NCI-H1436 (cell line): ENCODE measurements at places on chromosomes 1 and 21.

DNA sequence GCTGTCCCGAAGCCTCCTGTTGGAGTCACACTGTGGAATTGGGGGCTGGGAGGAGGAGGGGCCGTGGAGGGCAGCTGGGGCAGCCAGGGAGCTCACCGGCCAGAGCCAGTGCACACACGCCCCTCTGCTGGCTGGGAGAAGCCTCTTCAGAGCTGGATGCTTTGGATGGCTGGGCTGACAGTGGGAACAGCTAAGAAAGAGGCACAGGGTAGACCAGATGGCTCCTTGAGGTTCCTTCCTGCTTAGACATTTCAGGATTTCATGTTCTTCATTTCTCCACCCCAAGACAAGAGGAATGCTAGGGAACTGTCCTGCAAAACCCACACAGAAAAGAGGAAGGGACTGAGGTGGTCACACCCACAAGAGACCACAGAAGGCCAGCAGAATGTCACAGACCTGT is 254.8 kb upstream of the VAMP3 start:
- DNase-seq, result no peak

DNA sequence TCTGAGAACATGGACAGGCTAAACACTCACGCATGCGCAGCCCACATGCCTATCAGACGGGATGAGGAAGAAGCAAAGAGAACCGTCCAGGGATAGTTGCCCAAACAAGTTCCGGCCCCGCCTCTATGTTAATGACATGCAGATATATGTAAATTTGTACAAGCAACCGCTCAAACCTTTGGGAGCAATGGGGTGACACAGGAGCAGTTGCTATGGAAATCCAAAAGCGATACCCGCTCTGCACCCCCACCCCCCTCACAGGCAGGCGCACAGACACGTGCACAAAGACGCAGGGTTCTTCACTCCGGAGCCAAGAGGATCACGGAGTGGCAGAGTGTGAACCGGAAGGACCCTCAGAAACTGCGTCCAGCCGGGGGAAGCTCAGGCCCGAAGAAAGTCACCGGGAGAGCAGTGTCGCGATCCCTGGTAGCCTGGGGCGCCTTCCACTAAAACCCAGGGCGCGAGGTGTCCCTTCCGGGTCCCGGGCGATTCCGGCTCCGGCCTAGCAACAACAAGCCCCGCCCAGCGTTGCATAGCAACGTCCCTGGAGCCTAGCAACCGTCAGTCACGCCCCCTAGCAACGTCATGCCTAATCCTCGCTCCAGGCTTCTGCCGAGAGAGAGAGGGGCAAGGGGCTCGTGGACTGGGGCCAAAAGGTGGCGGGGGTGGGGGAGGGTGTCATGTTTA is 24.1 kb upstream of the ADGRB2 start:
- peak; percentile 77 for DNase-seq

DNA sequence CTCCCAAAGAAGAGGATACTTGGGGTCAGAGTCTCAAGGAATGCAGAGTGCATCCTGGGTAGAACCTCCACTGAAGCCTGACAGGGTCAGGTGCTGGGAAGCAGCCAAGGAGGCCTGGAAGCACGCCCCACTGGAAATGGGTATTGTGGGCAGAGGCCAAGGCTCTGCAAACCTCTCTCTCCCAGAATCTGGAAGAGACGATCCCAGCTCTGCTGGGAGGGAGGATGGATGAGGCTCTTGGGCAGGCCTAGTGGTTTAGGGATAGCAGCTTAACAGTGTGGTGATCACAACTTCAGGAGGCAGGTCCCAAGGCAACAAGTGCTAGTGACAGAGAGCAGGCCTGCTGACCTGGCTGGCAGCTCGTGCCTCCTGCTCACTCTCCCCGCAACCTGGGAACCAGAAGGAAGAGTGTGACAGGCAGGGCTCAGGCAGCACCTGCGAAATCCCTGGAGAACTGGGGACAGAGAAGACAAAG is 641.0 kb downstream of the PLPP3 start:
- peak; percentile 5 for DNase-seq

DNA sequence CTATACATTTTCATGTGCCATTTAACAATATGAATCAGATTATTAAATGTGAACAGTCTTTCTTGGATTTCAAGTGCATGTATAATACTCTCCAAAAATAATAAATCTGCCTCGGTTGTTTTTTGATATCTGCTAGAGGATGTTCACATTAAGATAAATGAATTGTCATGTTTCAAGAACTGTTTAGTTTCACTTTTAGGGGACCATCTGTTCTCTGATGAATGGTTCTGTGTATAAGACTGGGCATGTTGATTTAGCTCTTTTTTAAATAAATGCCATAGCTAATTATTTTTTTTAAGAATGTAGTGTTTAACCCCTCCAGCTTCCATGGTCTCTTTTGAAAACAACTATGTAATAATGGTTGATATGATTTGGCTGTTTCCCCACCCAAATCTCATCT is 1245.1 kb upstream of the ADGRL4 start:
- DNase-seq, result no peak
